Inflammatory macrophage (primary cell): ENCODE measurements at places on chromosomes 12 and 14.

GRCh38 chr12:102883204-102883799 lies 33.7 kb downstream of the PAH start:
- peak; percentile 29 for DNase-seq

GRCh38 chr12:127771546-127771945 lies 495.4 kb upstream of the TMEM132C start:
- no peak for DNase-seq

GRCh38 chr14:78688503-78688902 lies 518.3 kb downstream of the NRXN3 start:
- DNase-seq, result no peak

DNA sequence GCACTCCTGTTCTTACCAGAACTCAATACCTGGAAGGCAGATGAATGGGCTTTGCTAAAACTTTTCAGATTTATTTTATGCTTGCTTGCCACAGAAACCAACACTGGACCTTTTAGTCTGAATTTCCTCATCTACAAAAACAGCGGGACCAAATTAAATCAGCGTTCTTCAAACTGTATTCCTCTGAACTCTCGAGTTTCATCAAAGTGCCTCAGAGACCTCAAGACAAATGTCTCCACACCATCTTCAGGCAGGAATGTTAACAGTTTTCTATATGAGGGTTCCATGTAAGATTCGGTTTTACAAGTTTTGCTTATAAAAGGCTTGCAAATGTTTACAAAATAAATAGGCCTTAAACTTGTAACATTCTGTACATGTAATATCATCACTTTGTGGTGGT lies 74.6 kb downstream of the MED13L start:
- no peak for DNase-seq

- no peak for DNase-seq
These were observed 100.0 kb upstream of the HECTD1 start for GRCh38 chr14:31307618-31308017.

GRCh38 chr14:93645200-93645599 lies 143.1 kb downstream of the PRIMA1 start:
- DNase-seq, result no peak

DNA sequence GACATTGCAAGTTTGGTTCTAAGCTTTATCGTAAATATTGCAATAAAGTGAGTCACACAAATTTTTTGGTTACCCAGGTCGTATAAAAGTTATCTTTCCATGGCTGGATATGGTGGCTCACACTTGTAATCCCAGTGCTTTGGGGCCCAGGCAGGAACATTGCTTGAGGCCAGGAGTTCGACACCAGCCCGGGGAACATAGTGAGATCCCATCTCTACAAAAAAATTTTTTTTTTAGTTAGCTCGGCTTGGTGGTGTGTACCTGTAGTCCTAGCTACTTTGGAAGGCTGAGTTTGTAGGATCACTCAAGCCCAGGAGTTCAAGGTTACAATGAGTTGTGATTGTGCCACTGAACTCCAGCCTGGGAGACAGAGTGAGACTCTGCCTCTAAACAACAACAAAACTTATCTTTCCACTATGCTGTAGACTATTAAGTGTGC lies 24.4 kb downstream of the PRORP start:
- no peak for DNase-seq

DNA sequence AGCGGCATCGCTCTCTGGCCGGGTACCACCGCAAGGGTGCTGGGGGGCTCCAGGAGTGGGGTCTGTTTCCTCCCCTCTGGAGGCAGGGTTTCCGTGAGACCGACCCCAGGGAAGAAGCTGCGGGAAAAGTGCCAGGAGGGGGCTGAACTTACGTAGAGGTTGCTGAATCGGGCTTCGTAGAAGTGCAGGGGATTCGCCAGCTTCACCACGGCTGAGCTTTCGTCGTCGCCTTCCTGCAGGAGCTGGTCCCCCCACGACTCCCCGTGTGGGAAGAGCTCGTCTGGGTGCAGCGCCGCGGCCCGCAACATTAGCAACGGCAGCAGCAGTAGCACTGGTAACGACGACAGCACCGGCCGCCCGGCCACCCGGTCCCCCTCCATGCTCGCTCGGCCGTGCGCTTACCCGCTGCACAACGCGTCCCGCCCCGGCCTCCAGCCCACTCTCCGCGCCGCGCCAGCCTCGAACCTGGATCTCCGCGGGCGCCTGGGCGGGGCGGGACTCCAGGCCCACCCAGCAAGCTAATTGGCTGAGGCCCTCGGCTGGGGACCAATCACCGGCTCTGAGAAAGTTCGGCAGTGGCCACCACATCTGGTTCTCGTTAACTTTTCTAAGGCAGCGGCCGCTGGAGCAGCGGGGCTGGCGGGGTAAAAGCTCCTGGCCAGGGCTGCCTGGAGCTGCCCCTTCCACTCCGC lies at the start of gene NID2:
Gene NID2, minus strand, starts transcription at position 445 of the 692 bp plus-strand sequence. Its CDS starts 65 bp downstream, at position 380.
- peak; percentile 13 for DNase-seq

DNA sequence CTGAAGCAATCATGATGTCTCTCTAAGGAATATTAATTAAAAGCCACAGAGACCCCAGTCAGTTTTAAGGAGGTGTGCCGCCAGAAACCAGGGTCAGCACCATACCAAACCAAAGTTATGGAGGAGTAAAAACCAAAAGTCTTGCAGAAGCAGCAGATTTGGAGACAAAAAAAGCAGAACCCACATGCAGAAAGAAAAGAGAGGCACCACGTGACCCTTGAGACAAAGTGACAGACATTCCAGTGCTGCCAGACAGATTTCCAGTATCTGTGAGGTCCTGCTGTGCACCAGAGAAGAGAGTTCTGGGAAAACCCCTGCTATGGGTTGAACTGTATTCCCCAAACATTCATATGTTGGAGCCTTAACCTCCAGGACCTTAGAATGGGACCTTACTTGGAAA lies 59.7 kb downstream of the CAPZA3 start:
- DNase-seq, result no peak

- DNase-seq, result no peak
These were observed 90.4 kb upstream of the OTX2 start for GRCh38 chr14:56900726-56901125.

DNA sequence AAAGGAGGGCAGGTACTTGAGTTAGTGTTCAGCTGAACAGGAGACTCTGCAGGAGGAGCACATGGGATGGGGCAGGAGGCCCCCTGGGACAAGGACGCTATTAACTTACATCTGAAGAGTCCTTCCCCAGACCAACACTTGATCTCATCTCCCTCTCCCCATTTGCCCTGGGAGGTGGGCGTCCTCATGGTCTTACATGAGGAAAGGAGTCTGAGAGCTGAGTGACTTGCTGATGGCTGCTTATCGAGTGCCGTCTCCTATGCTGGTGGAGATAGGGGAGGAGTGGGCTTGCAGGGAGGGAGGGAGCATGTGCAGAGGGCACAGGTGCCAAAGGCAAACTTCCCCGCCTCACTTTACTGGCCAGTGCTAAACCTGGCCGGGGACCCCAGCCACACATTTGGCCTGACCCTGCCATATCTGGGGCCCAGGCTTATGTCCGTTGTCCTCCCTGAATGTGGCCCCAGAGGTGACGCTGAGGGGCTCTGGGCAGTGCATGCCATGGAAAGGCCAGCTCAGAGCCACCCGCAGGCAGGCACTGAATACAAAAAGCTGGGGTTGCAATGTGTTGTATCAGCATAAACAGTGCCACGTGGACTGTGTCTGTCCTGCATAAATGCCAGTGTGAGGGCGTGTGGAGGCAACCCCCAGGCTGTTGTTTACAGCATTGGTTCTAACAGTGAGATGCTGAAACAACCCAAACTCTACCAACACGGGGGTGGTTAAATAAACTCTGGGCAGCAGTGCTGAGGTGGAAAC lies 29.4 kb downstream of the FAIM2 start:
- no peak for DNase-seq

- no peak for DNase-seq
These were observed 29.4 kb downstream of the GNG2 start for GRCh38 chr14:51889851-51890250.

DNA sequence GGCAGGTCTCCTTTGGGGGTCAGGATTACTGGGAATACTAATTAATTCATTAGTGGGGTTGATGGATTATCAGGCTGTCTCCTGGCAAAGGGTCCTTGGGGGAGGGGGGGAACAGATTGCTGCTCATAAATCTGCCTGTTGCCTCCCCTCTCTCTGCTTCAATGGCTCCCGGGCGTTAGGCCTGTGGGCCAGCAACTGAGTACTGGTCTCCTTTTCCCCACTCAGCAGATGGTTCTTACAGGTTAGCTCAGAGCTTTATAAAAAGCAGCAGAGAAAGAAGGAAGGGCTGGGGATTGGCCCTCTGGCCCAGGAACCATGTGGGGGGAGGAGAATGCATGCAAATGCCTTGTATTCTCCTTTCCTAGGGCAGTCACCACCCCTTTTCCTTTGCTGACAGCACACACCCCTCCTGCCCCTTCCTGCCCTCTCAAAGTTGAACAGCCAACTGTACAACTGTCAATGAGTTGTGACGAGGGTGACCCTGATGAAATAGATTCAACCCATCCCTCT lies 2.3 kb upstream of the NEUROD4 start:
- no peak for DNase-seq

- DNase-seq, result no peak
These were observed 7.6 kb upstream of the ORAI1 start for GRCh38 chr12:121618659-121619233.

DNA sequence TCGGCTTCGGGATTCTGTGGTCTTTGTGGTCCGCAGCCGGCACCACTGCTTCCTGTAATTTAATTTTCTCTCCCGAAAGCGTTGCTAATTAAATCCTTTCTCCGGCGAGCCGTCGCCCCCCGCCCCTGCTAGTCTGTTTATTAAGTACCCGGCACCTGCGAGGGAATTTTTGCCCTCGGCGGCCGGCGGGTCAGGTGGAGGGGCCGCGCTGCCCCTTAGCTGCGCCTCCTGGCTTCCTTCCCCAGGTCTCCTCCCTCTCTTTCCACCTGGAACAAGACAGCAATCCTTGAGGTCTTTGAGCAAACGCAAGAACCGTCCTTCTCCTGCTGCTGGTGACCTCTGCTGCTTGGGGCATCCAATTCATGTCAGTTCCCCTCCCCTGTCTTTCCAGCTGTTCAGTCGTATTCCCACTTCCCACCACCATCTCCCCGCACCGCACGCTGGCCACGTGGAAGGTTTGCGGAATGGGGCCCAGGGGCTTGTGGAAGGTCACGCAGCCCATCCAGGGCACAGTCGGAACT lies 16.2 kb downstream of the ZDHHC22 start:
- no peak for DNase-seq

DNA sequence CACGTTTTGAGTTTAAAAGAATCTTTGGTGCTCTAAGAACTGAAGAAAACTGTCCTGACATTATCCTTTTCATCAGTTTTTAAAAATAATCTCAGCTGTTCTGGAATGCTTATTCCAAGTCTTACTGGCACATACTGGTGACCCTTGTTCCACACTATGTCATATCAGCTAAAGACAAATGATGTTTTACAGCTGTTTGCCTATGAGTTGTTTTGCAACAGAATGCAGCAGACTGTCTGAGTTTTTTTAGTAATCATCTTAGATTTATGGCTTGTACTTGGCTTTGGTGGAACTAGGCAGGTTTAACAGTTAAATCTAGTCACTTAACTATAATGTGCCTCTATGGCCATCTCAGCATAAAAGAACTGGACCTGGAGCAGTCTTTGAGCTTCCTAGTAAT lies 91.6 kb upstream of the GRIN2B start:
- no peak for DNase-seq
